Umbilical cord (tissue), 2 donors: ENCODE measurements at places on chromosomes 1 and 21. TPM values are rescaled to one million over a fixed set of nuclear protein-coding genes. Genes with fewer than 3 reads are reported as not detected.

Gene CFAP74
- total RNA-seq: 4.6 TPM

Gene TPTE
- total RNA-seq: 2.9 TPM

Gene ATF3
- total RNA-seq: 82.1 TPM

Gene SLC9A1
- 1.4 TPM for total RNA-seq

Gene LCE1F
- total RNA-seq: not detected

Gene KANK4
- total RNA-seq: 16.1 TPM

Gene C1orf115
- total RNA-seq: 3.4 TPM

Gene TLCD4
- 35.6 TPM for total RNA-seq

Gene UBE2U
- not detected for total RNA-seq

Gene GPR25
- not detected for total RNA-seq

Gene NOS1AP
- 2.9 TPM for total RNA-seq

Gene FCRL4
- total RNA-seq: 5.8 TPM

Gene PGBD5
- total RNA-seq: 1.7 TPM

Gene MTF1
- 5.3 TPM for total RNA-seq
